ENCODE measurements at places on chromosomes 12 and 14.

GRCh38 chr12:32876004-32876403 lies 20.6 kb downstream of the PKP2 start:
- DNase-seq: no peak

- no peak for DNase-seq
Observed at GRCh38 chr14:59026081-59026480, 162.4 kb upstream of the DAAM1 start.

DNA sequence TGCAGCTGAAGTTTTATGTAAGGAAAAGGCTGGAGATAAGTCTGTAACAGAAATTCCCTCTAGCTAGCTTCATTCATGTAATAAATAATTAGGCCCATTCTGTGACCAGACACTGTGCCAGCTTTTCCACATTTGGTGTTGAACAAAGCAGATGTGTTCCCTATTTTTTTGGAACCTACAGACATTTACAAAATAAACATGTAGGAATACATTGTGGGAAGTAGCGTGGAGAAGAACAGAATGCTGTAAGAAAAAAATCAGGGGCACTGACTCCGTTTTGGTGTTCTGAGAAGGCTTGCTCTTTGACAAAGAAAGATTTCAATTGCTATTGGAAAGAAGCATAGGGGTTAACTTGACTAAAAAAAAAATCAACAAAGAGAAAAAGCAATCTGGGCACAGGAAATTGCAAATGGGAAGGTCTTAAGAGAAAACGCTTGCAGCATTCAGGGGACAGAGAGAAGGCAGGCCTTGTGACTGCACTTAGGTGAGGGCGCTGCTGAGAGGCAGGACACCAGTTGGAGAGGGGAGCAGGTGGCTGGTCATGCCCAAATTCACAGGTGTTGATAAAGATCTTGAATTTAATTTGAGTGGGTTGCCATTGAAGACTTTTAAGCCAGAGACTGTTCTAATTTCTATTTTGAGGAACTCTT lies 4.0 kb downstream of the FAR2 start:
- no peak for DNase-seq

DNA sequence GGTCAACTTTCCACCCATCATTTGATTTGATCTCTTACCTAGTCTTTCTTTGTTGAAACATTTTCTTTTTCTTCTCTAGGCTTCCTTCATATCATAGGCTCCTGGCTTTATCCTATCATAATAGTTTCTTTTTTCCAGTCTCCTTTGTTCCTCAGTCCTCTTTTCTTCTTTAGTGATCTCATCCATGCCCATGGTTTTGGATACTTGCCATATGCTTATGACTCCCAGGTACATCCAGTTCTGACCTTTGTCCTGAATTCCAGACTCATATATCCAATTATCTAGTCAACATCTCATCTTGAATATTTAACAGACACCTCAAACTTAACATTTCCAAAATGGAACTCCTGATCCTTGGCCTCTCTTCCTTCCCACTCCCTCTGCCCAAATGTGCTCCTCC lies 36.1 kb upstream of the KRAS start:
- no peak for DNase-seq

DNA sequence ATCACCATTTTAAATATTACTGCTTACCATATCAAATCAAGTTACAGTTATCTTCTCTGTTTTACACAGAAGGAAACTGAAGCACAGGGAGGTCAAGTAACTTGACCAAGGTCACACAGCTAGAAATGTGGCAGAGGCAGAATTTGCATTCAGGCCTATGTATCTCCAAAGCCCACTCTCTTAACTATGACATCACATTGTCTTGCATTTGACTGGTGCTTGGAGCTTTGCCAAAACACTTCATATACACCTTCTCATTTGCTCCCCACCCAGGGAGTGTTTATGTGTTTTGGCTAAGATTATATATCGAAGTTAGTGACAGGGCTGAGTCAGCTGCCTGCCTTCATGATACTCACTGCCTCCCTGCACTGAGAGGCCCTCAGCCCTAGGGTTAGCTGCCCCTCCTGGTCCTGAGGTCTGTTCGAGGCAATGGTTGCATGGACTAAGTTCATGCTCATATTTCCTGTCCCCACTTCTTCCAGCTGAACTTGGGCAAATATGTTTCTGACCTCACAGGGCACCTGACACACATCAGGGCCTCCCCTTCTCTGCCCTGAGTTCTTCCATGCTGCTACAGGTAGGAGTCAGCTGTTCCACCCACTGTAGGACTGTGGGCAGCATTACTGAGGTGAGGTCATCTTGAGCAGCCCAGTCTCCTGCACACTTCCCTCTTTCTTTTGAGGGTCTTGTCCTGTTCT lies 1.8 kb downstream of the GALNT6 start:
- DNase-seq: no peak

DNA sequence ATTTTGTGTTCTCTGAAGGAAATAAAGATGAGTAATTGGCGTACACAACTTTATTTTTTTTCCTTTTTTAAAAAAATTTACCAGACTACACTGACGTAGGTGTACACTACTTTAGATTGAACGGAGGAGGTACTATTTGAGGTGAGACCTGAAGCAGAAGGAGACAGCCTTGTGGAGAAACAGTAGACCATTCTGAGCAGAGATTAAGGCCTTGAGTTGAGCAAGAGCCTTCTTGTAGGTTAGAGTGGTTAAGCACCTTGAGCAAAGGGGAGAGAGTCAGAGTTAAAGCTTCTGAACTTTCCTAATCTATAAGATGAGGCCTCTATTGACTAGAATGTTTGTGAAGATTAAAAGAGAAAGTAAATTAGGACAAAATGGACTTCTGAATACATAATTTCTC lies 2.5 kb downstream of the LEMD3 start:
- no peak for DNase-seq

- DNase-seq: no peak
Observed at GRCh38 chr14:56131004-56131864, 13.0 kb downstream of the PELI2 start.

DNA sequence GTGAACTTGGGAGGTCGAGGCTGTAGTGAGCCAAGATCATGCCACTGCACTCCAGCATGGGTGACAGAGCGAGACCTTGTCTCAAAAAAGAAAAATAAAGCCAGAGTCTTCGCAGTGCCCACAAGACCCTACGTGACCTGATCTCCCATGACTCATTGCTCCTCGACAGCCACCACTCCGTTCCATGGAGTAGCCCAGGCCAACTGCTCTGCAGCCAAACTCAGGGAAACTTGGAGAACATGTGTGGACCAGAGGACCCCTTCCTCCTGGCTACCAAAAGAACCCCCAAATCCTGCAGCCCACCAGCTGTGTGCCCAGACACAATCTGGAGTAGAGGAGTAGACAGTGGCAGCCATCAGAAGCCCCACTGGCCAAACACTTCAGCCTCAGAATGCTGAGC lies 32.1 kb upstream of the PPP2R5C start:
- DNase-seq: no peak

GRCh38 chr14:103317251-103317650 lies 16.8 kb upstream of the EIF5 start:
- DNase-seq: no peak

DNA sequence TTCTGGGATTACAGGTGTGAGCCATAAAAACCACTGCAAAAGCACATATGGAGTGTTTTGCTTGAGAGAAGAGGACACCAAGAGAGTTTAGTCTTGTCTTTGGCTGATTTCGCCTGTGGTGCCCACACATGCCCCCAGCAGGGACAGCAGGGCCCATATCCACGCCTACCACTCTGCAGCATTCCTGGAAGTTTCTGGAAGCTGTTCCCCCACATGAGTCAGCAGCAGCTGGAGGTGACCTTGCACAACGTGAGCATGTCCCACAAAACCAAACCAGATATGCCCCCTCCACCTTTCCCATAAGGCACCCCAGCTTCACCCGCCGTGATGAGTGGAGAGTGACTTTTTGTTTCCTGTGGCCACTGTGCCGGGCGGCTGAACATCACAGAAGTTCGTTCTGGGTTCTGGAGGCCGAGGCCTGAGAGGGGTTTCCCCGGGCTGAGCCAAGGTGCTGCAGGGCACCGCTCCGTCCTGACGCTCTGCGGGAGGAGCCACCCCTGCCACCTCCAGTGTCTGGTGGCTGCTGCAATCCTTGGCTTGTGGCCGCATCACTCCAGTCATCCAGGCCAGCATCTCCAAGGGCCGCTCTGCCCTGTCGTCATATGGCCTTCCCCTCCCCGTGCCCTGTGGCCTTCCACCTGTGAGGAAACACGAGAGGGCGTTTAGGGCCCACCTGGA lies 4.7 kb downstream of the ASPG start:
- DNase-seq: no peak

- no peak for DNase-seq
Observed at GRCh38 chr14:75283833-75284563, 5.4 kb downstream of the FOS start.

DNA sequence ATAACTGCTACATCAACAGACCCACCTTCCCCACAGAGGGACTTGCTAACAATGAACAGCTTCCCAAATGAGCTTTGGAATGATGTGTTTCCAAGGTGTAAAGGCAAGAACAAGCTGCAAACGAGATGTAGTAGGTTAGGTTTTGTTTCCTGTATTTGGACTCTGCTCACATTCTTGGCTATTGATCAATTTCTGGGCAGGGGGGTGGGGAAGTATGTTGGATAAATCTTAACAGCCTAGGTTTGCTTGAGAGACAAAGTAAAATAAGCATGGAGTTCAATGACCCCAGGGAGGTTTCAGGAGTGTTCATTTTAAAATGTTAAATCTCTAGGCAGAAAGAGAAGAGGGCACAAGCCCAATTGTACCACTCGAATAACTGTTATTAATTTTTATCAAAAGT lies 146.6 kb downstream of the DPY19L2 start:
- no peak for DNase-seq

GRCh38 chr14:95891742-95892141 lies 15.1 kb downstream of the TUNAR start:
- DNase-seq: no peak

DNA sequence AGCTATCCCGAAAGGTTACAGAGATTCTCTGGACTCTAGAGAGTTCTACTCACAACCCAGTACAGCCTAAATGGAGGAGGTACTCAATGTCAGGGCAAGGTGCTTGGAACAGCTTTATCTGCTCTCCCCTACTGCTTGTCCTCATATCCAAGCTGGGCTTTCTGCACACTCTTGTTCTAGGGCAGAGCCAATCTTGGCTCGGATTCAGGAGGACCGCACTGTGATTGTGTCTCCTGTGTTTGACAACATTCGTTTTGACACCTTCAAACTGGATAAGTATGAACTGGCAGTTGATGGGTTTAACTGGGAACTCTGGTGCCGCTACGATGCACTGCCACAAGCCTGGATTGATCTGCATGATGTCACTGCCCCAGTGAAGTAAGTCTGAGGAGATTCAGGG lies 25.0 kb downstream of the GALNT8 start:
- DNase-seq: no peak

DNA sequence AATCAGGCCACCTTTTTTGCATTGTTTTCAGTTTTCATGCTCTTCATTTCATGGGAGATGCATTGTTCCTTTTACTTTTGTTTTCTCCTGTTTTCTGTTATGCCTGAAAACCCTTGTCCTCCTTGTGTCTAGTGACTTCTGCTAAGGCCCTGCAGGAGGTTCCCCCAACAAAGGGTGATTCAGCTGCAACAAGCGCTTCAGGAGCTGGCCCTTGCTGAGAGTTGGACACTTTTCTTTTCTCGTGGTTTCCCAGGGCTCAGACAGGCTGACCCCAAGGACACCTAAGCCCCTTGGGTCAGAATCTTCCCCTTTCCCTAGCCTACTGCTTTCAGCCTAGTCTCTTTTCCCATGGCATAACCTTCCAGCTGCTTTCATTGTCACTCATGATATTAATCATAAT lies 98.9 kb downstream of the PLXNC1 start:
- DNase-seq: no peak

DNA sequence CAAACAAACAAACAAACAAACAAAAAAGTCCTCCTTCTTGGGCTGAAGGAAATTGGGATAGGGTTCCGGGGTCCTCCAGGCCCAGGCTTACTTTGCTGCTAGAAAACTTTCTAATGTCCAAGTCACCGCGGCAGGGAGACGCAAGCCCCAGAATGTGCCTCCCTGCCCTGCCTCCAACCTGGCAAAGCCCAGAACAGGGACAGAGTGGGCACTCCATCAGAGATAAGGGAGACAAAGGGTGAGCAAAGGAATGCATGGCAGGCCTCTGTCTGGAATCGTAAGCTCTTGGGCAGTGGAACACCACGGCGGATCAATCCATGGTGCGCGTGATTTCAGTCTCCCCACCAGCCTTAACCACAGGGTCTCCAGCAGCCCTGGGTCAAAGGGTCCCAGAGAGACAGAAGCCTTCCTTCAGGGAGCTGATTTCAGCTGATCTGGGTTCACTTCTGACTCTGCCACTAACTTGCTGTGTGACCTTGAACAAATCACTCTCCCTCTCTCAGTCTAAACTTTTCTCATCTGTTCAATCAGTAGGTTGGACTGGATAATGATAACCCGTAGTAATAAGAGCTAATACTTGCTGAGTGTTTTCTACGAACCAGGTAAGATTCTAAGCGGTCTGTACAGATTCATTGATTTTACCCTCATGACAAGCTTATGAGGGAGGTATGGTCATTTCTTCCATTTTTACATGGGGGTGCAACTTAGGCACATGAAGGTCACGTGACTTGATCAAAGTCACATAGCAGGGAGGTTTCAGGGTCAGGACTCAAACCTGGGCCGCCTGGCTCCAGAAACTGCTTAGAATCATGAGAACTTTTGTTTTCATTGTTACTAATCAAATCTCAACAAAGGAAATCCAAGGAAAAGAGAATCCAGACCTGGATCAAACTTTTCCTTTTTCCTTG lies 12.7 kb downstream of the RILPL1 start:
- no peak for DNase-seq

GRCh38 chr12:111764120-111764821 lies 2.5 kb upstream of the ALDH2 start:
- DNase-seq: no peak

GRCh38 chr12:71128191-71128788 lies 29.5 kb downstream of the TSPAN8 start:
- no peak for DNase-seq

All from stimulated activated CD4-positive, alpha-beta T cell treated with anti-CD3 and anti-CD28 coated beads, TNF-alpha, amount 100 ng/mL, for 1 hour (primary cell).